Activated naive CD4-positive, alpha-beta T cell treated with Interleukin-2 at 50 U/mL for 16 hours (primary cell): ENCODE measurements at places on chromosomes 2 and 18.

DNA sequence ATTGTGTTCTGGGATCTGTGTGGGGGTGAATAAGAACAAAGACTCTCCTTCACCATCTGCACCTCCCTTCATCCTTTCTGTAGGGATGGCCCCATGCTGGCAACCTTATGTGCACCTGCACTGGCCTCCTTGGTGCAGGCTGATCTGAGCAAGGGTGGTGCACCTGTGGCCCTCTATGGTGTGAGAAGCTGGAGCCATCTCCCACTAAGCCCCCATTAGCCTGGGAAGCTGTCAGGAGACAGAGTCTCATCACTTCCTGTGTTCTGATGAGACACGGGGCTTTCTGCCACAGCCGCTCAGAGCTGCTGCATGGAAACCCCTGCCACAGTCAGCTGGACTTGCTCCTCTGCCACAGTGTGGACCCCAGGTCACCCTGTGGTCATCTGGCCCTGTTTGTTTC, 565.3 kb upstream of the SALL3 start:
- DNase-seq: no peak

DNA sequence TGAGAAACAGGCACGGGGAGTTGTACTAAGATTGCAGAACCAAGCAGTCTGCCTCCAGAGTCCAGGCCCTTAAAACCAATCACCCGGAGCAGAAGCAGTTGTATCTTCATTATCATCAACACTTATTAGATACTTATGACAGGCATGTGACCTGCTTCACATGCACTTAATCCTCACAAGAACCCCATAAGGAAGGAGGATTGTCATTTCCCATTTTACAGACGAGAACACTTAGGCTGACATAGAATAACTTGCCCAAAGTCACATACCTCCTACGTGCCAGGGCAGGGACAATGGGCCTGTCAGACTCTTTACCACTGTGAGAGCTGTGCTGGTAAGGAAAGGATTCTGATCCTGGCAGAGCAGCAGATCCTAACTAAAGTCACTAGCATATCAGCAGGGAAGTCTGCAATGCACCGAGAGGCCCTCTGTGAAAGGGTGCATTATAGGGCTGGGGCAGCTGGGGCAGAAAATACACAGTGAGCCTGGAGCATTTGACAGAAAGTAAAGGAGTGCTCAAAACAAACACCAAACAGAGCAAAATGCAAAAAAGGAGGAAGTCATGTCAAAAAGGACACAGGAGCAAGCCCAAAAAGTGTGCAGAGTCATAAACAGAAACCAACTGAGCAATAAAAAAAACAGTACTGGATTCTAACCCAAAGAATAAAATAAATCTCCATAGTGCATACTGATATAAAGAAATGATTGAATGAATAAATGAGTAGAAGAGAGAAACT, 55.9 kb upstream of the SP3 start:
- DNase-seq: no peak

DNA sequence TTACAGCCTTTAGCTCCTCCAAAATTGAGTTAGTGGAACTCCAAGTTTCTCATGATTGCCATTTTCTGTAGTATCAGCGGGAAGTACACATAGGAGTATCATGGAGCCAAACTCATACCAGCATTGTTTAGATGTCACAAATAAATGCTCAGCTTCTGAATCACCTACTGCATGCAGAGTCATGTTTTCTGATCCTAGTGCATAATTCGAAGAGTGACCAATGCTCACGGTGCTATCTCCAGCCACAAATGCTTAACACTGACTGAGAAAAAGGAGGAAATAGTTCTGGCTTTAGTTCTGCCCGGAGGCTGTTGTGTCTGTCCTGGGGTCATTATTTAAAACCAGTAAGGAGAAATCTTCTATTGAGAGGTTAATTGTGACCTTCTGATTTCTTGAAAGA, 45.4 kb upstream of the LRATD1 start:
- DNase-seq: no peak

- DNase-seq: no peak
Observed at GRCh38 chr2:224938651-224939182, 103.6 kb downstream of the DOCK10 start.

GRCh38 chr2:102187496-102188150, 800 bp downstream of the IL1RL2 start:
- peak; percentile 62 for DNase-seq

DNA sequence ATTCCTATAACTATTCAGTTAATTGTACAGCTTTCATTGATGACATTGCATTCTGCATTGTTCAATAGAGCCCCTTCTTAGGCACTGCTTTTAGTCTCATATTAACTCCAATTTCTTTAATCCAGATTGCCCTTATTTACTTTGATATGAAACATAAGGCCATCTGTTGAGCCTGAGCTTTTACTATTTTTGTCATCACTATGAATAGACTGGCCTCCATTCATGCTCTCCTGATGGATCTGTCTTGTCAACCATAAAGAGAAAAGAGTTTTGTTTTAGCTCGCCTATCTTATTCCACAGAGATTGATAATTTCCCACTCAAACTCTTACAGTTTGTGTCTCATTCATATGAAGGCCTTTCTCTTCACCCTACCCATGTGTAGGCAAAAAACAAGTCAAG, 159.2 kb upstream of the DTNA start:
- DNase-seq: no peak

DNA sequence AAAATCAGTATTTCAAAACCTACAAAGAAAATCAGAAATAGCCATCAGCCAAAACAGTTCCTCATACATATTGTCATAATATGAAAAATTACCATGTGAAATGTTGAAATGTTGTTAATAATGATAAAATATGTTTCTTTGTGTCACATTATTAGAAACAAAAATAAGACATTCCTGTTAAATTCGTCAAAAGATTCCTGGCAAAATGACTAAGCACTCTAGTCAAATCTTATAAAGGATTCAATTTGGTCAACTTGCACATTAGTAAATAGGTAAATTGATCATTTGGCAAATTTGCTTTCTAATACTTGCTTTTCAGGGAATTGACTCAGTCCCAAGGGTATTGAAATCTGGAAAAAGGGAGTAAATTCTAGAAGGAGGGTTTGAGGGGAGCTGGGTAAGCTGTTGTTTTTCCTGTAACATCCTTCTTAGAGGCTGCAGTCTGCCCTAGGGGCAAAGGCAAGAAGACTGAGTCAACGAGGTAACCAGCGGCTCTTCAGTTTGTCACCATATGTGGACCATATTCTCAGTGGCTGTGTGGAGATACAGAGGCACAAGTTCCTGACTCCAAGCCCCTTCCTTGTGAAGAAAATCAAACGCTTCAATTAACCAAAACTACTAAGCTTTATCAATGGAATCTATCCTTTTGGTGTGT, 482.3 kb downstream of the TNS1 start:
- no peak for DNase-seq

DNA sequence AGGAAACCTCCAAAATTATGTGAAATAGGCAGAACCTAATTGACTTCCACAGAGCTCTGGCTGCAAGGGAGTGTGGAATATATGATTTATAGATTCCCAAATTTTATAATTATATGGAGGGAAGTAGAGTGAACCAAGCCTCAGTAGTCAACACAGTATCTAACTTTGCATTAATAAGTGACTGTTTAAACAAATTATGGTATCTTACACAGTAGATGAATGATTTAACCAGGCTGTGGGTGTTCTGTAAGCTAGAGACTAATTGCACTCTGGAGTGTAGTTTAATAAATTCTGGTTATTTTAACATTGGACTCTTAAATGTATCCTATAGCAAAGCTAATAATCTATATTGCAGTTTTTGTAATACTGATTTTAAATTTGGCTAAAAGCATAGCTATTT, 183.5 kb downstream of the KIAA1328 start:
- DNase-seq: no peak

DNA sequence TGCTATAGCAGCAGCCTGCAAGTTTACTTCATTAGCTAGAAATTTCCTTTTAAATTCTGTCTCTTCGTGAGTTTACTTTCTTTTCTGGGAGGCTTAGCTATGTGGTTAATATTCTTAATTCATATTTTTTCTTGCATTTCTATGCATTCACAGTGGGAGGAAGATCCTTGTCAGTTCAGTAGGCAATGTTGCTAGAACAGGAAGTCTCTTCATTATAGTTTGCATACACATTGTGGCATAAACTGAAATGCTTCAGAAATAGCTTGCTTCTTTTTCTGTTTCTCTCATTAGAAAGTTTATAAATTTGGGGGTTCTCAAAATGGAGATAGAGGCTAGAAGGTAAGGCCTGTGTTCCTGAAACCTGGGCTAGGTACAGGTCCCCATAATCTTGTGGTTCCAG, 8.1 kb upstream of the ARHGAP15 start:
- DNase-seq: no peak

DNA sequence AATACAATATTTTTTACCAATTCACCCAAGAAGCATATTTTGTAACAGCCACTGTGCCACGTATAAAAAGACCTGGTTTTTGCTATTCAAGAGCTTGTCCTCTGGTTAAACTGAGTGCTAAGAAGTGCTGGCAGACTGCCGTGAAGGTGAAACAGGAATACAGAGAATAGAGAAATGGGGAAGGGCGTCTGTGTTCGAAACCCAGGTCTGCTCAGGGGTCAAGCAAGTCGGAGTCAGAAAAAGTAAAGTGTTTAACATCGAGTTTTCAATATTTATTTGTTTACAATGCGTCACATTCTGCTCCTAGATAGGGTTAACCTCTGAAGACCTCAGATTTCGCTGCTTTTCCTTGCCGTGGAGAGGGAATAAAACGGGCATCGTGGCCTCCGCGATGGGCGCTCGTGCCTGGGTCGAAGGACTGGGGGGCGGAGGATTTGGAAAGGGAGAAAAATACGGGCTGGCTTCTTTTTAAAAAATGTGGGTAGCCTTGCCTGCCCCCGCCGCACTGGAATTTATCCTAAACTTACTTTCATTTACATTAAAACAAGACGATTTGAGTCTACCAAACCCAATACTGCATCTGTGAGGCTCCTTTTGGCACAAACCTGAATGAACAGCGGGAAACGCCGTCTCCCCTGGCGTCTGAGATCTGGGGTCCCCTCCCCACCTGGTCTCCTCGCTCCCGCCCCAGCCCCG, 1.1 kb upstream of the SNTG2 start:
- no peak for DNase-seq

DNA sequence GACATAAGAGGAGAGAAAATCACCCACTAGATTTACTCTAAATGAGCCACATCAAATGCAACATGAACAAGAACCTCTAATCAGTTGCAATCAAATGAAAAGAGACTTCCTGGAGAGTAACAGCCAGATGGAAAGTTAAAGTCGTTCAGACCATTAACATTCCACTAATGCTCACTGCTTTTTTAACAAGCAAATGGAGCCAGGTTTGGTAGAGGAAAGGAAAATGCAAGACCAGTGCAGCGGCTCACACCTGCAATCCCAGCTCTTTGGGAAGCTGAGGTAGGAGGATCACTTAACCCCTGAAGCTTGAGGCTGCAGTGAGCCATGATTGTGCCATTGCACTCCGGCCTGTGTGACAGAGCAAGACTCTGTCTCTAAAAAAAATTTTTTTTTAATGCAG, 48.5 kb downstream of the CACNB4 start:
- DNase-seq: no peak

DNA sequence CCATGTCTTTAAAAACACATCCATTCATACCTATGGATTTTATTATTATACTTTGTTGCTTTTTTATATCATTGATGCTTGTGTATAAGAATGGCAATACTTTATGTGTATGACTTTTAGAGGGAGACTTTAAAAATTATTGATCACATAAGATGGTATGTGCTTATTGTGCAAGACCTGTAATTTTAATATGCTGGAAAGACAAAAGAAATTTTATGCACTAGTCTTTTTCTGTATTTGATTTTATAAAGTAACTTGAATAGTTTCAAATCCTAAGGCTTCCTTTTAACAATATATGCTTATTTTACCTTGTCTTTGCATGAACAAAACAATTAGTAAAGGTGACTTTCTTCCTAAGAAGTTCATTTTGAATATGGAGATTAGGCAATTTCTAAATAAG, 226.4 kb downstream of the PARD3B start:
- no peak for DNase-seq

DNA sequence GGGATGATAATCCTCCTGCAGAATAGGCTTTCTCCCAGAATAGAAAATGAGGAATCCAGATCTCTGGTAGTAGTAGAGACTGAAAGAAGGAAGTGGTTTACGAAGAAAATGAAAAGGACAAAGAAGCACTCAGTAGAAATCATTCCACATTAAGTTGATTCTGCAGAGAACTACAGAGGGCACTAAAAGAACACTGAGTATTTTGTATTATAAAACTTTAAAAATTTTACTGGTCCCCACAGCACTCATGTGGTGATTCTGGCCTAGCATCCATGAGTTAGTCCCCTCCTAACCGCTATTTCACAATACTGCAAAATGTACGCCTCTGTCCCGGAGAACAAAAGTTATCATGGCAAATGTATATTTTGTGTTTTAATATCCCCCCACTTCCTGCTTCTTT, 42.9 kb upstream of the SLC35F5 start:
- DNase-seq: no peak

- no peak for DNase-seq
Observed at GRCh38 chr2:33104726-33105125, 158.0 kb downstream of the LTBP1 start.

- no peak for DNase-seq
Observed at GRCh38 chr2:17620841-17621240, 80.3 kb downstream of the VSNL1 start.

GRCh38 chr2:96883306-96883705, 13.4 kb upstream of the SEMA4C start:
- no peak for DNase-seq

DNA sequence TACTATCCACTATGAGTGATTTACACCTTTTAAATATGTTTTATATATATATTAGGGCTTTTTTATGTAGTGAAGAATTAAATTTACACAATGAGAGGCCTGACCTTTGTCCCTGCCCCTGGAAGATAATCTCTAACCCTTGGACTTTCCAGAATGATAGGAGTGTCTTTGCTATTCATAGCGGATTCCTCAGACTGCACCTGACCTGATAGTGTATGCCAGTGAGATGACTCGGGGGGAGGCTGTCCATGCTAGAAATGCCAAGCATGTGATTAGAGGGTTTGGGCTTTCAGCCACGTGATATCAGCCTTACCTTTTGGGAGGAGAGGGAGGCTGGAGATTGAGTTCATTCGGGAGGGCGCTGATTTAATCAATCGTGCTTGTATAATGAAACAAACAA, 44.1 kb upstream of the LHCGR start:
- no peak for DNase-seq

DNA sequence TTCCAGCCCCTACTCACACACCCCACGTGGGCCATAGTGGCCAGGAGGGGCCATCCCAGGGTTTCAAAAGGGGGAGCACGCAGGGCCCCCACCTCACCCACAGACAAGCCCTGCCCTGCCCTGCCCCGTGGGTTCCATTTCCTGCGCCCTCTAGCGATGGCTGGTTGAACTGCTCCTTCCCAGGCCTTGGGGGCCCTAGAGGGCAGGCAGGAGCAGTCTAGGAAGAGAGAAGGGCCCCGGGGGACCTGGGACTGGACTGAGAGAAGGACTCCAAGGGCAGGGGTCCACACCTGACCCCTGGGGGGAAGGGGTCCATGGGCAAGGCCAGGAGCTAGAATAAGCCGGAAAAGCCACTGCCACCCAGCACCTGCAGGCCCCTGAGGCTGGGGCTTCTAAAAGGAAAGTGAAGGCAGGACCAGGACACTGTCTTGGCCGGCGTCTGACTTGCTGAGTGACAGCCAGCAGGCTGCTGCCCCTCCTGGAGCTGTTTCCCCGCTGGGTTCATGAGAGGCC, 10.1 kb downstream of the CYP26B1 start:
- DNase-seq: peak; percentile 67

- DNase-seq: no peak
Observed at GRCh38 chr2:235170536-235171521, 219.0 kb downstream of the SH3BP4 start.
